ENCODE measurements at places on chromosomes 6 and 20. TPM values are rescaled to one million over a fixed set of nuclear protein-coding genes. Genes with fewer than 3 reads are reported as not detected.

The FKBP1C gene
- total RNA-seq, result 0.41 TPM

The SLC32A1 gene
- not detected for total RNA-seq

The DSN1 gene
- 66.7 TPM for total RNA-seq

The GSTA3 gene
- not detected for total RNA-seq

The LAMA2 gene
- 4.3 TPM for total RNA-seq

The BPIFB4 gene
- total RNA-seq, result not detected

The LY6G6C gene
- total RNA-seq, result not detected

GRCh38 chr20:53657732-53658131 is 64.1 kb upstream of the ZNF217 start:
- no peak for DNase-seq

DNA sequence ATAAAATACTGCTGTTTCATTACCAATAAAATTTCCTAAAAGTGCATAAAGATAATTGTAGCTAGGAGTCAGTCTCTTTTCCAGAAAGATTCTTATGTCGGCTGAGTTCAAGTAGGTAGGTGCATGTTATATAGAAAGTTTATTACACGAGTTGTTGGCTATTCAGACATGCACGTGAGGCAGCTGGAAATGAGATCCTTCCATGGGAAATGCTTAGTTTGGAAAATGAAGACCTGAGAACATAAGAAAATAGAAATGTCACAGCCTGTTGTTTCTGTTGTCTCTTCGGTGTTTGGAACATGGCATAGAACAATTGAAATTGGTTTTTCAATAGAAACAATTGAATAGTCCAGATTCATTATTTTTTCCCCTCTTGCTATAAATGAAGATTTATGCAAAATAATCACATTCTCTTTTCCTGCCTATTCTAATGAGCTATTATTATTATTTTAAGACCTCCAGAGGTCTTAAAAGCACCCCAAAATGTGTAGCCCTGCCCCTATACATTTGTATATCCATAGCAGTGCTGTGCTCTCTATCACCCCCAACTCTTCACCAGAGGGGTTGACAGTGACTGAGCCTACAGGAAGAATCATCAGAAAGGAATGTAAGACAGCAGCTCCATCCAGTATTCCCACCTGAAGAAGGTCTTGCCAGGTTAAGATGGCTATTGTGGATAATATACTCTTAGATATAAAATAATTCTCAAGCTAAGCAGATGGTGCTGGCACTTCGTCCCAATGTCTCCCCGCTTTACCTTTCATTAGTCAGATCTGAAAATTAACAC is 82.2 kb downstream of the ZDHHC14 start:
- no peak for DNase-seq

- no peak for DNase-seq
These were observed 115.0 kb downstream of the KIF6 start for GRCh38 chr6:39610221-39610620.

DNA sequence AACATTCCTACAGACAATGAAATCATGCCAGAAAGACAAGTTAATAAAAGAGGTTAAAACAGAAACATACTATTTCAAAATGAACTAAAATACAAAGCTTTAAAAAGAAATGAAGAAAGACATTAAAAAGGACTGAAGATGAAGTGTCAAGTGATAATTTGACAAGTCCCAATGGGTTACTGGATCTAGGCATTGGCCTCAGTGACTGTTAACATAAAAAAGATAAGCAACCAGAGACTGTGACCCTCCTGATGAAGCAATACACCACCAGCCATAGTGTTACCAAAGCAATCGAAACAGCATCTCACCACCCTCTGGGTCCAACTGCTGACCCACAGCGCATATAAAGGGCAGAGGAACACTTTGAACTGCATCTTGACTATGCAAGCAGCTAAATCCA is 130.3 kb downstream of the FIG4 start:
- DNase-seq, result no peak
